ENCODE measurements at places on chromosomes 2 and 18. TPM values are rescaled to one million over a fixed set of nuclear protein-coding genes. Genes with fewer than 3 reads are reported as not detected.

OSBPL6 gene
- not detected for total RNA-seq

GRCh38 chr2:206766057-206766930 lies 888 bp downstream of the FASTKD2 start:
- no peak for DNase-seq

GRCh38 chr18:36175481-36175880 lies 11.8 kb upstream of the MOCOS start:
- no peak for DNase-seq

- peak; percentile 65 for DNase-seq
These were observed 882 bp downstream of the ZBTB14 start for GRCh38 chr18:5294457-5295230.

GULP1 gene
- total RNA-seq = not detected

DNA sequence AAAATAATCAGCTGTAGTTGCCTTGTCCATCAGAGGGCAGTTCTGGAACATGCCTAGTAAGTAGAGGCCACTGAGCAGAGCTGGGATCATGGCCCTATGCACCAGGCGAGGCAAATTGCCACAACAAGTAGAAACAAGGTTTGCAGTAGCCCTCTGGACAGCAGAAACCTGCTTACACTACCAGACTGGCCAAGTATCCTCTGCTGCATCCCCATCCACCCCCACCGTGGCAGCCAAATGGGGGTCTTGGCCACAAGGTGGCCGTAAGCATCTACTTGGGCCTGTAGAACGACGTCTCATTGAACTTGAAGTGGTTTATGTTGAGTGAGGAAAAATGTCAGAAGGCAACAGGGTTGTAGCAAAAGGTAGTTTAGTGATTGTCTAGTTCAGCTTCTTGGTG lies 241.2 kb downstream of the ALPK2 start:
- DNase-seq = no peak

VPS4B gene
- 93.3 TPM for total RNA-seq

VAMP5 gene
- total RNA-seq = 54.8 TPM

PAX3 gene
- total RNA-seq = not detected

CCDC85A gene
- not detected for total RNA-seq

GRCh38 chr2:189951791-189952535 lies 110.6 kb downstream of the MSTN start:
- DNase-seq = no peak

DNA sequence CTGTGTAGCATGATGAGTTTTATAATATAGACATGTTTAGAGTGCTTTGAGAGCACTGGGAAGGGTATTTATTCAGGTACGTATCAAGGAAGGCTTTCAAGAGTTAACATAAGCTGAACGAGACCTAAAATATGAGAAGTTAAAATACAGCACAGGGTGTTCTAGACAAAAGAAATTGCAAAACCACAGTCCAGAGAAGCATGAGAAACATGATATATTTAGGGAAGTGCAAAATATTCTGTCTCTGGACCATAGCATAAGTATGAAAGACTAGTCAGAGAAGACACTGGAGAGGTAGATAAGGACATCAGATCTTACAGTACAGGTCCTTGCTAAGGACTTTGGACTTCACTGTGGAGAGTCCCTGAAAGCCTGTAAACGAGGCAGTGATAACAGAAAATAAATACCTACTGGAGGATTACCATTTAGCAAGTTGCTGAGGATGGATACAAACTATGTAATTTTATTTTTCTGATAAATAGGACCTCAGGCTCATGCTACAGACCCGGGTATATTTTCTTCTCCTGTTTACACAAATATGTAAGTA lies 43.7 kb downstream of the FSIP2 start:
- no peak for DNase-seq

CPLX4 gene
- not detected for total RNA-seq

DNA sequence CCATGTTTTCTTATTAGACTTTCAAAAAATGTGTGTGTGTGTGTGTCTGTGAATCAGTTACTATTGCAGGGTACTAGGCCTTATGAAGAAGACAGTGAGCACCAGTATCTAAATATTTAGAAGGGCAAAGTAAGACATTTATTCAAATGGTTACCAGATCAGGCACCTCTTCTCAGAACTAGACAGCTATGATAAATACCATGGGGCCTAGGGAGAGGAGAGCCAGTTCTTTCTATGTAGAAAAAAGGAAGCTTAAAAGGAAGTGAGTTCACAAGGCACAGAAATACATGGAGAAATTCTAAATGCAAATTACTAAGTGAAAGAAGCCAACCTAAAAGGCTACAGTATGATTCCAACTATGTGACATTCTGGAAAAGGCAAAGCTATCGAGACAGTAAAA lies 261.3 kb downstream of the SOX11 start:
- DNase-seq = no peak

SCG2 gene
- total RNA-seq = not detected

GRCh38 chr2:173090973-173091660 lies 15.5 kb downstream of the MAP3K20 start:
- no peak for DNase-seq

FAM124B gene
- total RNA-seq = 5.2 TPM

GRCh38 chr2:233414273-233414654 lies 60.0 kb downstream of the DGKD start:
- no peak for DNase-seq

IL36RN gene
- not detected for total RNA-seq

GRCh38 chr2:46871976-46872381 lies 43.6 kb downstream of the MCFD2 start:
- no peak for DNase-seq

CSRNP3 gene
- not detected for total RNA-seq

GRCh38 chr2:2587354-2587753 lies 256.3 kb upstream of the MYT1L start:
- DNase-seq = no peak

- no peak for DNase-seq
These were observed 345.6 kb downstream of the GRB14 start for GRCh38 chr2:164275659-164276058.
